ENCODE measurements at places on chromosomes 5 and 9. TPM values are rescaled to one million over a fixed set of nuclear protein-coding genes. Genes with fewer than 3 reads are reported as not detected.
A peak's percentile ranks its signal among the peaks of the same experiment; 100 is the strongest.

GRCh38 chr5:175902026-175902425 lies 30.6 kb downstream of the CPLX2 start:
- no peaks in the 10 kb centered on the region for H3K27me3 ChIP-seq
- H3K36me3 ChIP-seq, result no peaks in the 10 kb centered on the region
- H3K4me1 ChIP-seq, result no peaks in the 10 kb centered on the region
- H3K4me3 ChIP-seq, result no peak overlapping the region
- no peak for DNase-seq

DNA sequence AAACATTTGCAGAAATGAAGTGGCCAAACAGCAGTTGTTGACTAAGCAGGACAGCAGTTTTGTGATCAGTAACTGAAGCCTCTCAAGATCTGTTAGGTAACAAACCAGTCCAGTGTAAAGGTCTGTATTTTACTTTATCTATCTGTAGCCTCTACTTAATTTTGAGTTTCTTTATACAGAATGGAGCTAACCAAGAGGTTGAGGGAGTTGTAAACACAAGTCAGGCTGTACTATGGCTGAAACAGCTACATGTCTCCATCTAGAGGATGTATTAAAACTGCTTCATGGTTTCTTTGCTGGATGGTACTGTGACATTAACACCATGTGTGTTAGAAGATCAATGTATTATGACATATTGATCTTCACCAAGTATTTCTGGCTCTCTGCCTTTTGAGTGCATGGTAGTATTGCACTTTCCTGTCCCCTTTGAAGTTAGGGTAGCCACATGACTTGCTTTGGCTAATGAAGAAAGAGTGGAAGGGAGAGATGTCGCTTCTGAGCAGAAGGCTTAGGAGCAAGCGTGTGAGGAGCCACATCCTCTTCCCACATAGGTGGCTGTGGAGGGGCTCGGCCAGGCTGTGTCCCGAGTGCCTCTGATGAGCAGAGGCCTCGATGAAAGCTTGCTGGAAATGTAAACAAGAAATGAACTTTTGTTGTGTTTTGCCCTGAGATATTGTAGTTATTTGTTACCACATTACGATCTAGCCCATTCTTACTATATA lies 105.6 kb upstream of the PCA3 start:
- H3K4me3 ChIP-seq, result no peak overlapping the region
- no peak overlapping the region for H3K27ac ChIP-seq
- peaks cover 14% of the 10 kb centered on the region for H3K4me1 ChIP-seq
- no peak for DNase-seq

DNA sequence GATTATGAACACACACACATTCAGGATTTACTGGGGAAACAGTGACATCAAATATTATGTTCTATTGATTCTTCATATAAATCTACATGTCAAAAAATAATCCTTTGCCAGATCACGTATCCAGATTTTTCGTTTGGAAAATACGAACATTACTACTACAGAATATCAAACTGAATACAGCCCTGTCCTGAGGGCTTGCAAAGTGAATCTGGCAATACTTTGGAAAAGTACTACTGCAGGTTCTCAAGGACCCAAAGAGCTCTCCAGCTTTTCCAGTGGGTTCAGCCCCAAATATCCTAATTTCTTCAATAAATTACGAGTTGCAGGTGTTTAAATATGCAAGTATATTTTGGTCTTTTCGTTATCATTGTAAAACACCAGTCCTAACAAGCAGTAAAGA lies 411 bp upstream of the NDUFS4 start:
- H3K4me3 ChIP-seq, result peak overlapping the region; percentile 98
- no peaks in the 10 kb centered on the region for H3K36me3 ChIP-seq
- H3K27ac ChIP-seq, result peak overlapping the region; percentile 98
- DNase-seq, result no peak
- peaks cover 11% of the 10 kb centered on the region for H3K4me1 ChIP-seq

DNA sequence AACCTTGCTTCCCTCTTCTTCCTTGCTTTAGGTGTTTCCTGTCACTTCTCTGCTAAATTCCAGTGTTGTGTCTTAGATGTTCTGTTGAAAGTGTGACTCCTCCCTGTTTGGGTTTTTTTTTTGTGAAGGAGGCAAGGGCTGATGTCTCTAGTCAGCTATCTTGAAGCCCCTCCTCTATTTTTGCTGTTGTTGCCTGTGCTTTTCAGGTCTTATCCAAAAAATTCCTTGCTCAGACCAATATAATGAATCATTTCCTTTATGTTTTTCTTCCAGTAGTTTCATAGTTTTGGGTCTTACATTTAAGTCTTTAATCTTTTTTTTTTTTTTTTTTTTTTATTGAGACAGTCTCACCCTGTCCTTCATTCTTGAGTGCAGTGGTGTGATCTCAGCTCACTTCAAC lies 22.3 kb downstream of the RIC1 start:
- DNase-seq, result no peak
- peaks cover 26% of the 10 kb centered on the region for H3K36me3 ChIP-seq
- no peaks in the 10 kb centered on the region for H3K27me3 ChIP-seq
- H3K27ac ChIP-seq, result peak overlapping the region; percentile 24
- no peak overlapping the region for H3K4me3 ChIP-seq

GRCh38 chr9:124676159-124676551 lies 95.0 kb downstream of the NR6A1 start:
- peaks cover 9% of the 10 kb centered on the region for H3K36me3 ChIP-seq
- no peak overlapping the region for H3K4me3 ChIP-seq
- H3K27ac ChIP-seq, result peak overlapping the region; percentile 22
- H3K4me1 ChIP-seq, result peaks cover 32% of the 10 kb centered on the region

DNA sequence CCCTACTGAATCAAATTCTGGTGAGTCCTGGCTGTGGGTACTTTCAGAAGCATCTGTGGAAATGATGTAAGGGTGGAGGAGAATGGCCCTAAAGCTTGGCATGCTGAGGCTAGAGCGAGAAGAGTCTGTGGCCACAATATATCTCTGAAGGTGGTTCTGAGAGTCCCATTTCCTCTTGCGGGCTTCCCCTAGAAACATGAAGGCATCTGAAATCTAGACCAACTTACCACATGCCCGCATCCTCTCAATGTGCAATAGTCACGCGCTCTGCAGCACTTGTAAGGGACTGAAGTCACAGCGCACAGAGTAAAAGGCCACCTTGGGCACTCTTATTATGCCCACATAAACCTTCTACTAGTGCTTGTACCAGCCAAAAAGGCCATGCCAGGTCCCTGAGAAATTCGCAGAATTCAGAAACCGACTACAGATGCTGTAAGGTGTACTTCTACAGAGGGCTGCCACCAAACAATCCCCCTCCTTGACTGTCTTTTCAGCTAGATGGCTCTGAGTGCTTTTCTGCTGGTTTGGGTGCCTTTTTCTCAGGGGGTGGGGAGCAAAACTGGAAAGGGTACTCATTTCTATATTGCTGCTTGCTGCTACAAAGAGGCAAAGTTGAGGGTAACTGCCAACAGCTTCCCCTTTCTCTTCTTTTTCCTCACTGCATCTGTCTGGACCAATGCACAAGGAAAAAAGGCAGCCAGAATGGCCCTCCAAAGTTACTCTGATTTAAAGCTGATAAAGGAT lies 107.3 kb downstream of the ZDHHC21 start:
- H3K36me3 ChIP-seq, result peaks cover 2% of the 10 kb centered on the region
- H3K4me1 ChIP-seq, result no peaks in the 10 kb centered on the region
- H3K27ac ChIP-seq, result no peak overlapping the region
- no peak for DNase-seq

DNA sequence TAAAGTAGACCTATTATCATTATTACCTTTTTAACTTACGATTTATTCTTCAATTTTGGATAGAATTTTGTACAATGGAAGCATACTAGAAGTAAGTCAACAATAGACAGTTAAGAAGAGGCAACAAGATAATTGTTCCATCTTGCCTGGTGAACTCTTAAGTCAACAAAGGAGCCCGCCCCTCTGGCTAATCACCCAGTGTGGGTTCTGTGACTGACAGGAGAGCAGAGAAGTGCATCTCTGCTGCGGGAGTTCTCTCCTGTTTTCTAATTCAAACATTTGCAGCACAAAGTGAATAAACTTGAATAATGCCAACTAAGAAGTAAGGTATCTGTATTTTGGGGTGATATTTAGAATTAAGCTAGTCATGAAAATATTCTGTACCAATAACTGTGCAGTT lies 6.7 kb upstream of the ISL1 start:
- H3K36me3 ChIP-seq, result no peaks in the 10 kb centered on the region
- H3K4me1 ChIP-seq, result peaks cover 34% of the 10 kb centered on the region
- no peak overlapping the region for H3K4me3 ChIP-seq
- H3K27ac ChIP-seq, result no peak overlapping the region
- DNase-seq, result no peak

Gene RAD17
- 36.4 TPM for total RNA-seq

Gene PALM2AKAP2
- 0.74 TPM for total RNA-seq

Gene CCNO
- total RNA-seq, result not detected

Measured in progenitor cell of endocrine pancreas (in vitro differentiated cells).